ENCODE measurements at places on chromosomes 6 and 20. TPM values are rescaled to one million over a fixed set of nuclear protein-coding genes. Genes with fewer than 3 reads are reported as not detected.

Gene SPINT3
- total RNA-seq: not detected

Gene USP49
- 2.1 TPM for total RNA-seq

Gene KCNK17
- total RNA-seq: not detected

DNA sequence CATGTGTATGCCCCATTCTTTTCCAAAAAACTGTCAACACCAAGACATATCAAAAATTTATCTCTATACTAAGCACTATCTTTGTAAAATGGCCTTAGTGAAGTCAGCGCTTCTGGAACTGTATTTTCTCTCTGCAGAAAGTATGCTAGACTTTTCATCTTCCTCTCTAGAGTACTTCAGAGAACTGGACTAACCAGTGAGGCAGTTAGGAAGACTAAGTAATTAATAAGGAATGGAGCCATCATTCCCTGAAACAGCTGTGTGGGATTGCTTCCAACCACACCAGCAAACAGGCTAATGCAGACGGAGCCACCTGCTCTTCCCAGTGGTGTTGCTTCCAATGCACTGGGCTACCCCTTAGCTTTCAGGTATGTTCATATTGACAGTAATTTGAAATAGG, 169.1 kb upstream of the FUT9 start:
- no peak for DNase-seq

- no peak for DNase-seq
Measured at GRCh38 chr6:31453259-31453658, 44.7 kb upstream of the MICB start.

DNA sequence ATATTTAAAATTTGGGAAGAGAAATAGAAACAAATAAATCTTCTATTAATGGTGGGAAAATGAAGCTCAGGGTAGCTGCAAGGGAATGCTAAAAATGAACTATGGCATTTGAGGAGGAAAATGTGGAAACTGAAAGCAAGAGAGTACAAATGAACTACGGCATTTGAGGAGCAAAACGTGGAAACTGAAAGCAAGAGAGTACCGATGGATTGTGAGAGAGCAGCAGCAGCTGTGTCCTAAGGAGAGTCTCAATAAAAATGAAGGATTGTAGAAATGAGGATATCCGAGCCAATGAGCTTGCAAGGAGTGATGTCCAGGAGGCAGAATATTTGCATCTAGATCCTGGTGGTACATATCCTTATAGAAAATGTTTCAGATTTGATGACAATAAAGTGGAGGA, 547.1 kb upstream of the ZNF337 start:
- no peak for DNase-seq

DNA sequence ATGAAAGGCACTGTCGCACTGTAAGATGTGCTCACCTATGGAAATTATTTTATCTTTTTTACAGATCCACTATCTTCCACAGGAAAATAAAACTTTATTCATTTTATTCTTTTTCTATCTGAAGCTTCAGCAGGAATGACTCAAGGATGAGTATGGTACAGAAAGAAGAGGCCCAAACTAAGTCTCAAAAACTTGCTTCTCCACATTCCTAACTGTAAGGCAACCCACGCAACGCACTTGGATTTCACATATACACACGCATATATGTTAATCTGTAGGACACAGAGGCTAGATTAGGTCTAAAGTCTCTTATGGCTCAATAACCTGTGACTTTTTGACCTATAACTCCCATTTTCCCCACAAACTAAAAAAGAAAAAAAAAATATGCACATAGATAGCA, 81.9 kb downstream of the RALGAPA2 start:
- DNase-seq: no peak

DNA sequence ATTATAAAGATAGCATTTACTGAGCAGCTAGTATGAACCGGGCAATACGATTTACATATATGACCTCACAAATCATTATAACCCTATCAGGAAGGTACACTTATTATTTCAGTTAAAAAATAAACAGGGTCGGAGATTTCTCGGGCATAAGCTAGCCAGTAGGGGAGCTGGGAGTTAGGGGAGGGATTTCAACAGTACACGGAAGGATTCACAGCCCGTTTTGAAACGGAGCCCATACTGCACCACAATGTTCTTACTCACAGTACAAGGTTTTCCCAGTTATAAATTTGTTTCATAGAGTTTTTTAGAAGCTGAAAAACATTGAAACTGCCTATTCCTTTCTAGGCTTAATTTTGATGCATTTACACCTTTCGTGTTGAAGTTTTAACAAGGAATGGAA, 607.1 kb downstream of the HDGFL1 start:
- no peak for DNase-seq

All from esophagus muscularis mucosa (tissue), 4 donors.